Esophagus muscularis mucosa (tissue), 4 donors: ENCODE measurements at places on chromosomes 6 and 20. TPM values are rescaled to one million over a fixed set of nuclear protein-coding genes. Genes with fewer than 3 reads are reported as not detected.

GRCh38 chr6:88008831-88009231 lies 38.8 kb upstream of the SPACA1 start:
- peaks cover 4% of the 10 kb centered on the region for H3K4me1 ChIP-seq
- DNase-seq = no peak
- H3K27ac ChIP-seq = no peak overlapping the region
- no peaks in the 10 kb centered on the region for H3K36me3 ChIP-seq

DNA sequence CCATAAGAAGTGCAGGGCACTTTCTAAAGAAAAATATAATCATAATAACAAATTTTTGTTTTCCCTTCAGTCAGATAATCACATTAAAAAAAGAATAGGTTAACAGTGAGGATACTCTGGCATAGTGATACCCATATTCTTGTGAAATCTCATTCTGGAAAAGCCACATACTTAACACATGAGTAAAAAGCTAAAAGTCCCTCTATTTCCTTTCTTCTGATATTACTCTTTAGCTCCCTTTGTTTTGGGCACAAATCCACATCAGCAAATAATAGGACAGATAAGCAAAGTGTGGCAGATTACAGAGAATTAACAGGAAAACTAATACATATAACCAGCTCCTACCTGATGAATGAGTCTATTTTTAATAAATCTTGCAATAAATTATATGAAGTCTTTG lies 15.8 kb downstream of the SHPRH start:
- H3K27me3 ChIP-seq = no peaks in the 10 kb centered on the region
- H3K36me3 ChIP-seq = peaks cover 81% of the 10 kb centered on the region
- H3K27ac ChIP-seq = no peak overlapping the region
- no peaks in the 10 kb centered on the region for H3K4me1 ChIP-seq
- H3K4me3 ChIP-seq = no peak overlapping the region

DNA sequence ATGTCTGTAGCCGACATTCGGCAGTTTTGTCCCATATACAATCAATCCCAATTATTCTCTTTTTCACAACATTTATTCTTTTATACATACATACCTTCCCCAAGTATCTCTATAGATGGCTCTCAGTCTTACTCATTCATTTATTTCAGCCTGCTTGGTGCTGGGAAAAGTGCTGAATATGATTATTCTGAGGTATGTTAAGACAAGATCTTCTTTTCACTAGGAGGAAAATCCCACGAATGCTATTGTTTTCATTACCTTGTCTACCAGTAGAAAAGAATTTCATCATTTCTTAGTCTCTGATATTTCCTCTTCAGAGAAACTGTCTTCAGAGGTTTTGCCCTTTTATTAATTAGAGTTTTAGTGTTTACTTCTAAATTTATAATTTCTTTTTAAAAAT lies 13.7 kb upstream of the BPIFA3 start:
- no peaks in the 10 kb centered on the region for H3K36me3 ChIP-seq
- H3K27me3 ChIP-seq = peaks cover 42% of the 10 kb centered on the region
- no peak for DNase-seq
- no peak overlapping the region for H3K4me3 ChIP-seq
- no peaks in the 10 kb centered on the region for H3K4me1 ChIP-seq

DNA sequence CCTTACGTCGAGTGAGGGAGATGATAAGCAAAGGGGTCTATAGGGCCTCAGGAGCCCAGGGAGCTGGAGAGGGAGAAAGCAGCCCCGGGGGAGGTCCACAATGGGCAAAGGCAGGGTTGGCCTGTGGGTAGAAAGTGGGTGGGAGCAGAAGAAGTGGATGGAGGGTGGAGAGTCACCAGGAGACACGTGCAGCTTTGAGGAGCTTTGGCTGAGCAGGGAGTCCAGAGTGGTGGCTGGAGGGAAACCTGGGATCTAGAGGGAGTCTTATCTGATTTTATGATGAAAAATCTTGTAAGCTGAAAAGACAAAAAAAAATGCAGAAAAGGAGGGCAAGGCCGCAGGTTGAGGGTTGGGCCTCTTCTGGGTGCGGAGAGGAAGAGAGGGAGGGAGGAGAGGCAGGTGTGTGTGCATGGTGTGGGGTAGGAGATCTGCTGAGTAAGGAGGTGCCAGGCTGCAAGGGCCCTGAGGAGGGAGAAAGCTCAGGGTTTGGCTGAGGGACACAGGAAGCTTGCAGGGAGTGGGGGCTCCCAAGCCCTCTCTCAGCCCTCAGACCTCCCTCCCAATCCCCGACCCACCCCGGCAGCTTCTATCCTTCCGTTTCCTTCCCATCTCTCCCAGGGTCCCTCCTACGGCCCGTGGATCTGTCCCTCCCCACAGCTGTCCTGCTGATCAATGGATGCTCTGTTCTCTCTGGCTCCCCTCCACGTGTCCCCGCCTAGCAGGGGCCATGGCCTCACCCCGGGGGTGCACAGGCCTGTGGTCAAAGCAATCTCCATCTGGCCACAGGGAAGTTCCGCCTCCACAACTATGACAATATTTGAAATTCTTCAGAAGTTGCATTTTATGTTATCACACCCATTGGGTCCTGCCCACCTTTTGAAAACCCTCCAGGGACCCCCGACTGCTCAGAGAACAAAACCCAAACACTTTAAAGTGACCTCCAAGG lies 17.1 kb upstream of the BPI start:
- H3K36me3 ChIP-seq = no peaks in the 10 kb centered on the region
- no peaks in the 10 kb centered on the region for H3K27me3 ChIP-seq

DNA sequence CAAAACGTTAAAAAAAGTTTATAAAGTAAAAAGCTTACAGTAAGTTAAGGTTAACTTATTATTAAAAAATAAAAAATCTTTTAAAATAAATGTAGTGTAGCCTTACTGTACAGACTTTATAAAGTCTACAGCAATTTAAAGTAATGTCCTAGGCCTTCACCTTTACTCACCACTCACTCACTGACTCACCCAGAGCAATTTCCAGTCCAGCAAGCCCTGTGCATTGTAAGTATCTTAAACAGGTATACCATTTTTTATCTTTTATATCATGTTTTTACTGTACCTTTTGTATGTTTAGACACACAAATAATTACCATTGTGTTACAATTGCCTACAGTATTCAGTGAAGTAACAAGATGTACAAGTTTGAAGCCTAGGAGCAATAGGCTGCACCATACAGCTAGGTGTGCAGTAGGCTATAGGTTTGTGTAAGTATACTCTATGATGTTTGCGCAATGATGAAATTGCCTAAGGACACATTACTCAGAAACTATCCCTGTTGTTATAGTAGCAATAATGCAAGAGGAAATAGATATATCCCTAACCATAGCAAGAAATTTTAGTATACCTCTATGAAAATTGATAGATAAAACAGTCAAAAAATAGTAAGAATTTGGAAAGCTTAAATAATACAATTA lies 39.5 kb downstream of the FBXO5 start:
- no peak for DNase-seq
- no peaks in the 10 kb centered on the region for H3K36me3 ChIP-seq
- H3K27ac ChIP-seq = no peak overlapping the region

DNA sequence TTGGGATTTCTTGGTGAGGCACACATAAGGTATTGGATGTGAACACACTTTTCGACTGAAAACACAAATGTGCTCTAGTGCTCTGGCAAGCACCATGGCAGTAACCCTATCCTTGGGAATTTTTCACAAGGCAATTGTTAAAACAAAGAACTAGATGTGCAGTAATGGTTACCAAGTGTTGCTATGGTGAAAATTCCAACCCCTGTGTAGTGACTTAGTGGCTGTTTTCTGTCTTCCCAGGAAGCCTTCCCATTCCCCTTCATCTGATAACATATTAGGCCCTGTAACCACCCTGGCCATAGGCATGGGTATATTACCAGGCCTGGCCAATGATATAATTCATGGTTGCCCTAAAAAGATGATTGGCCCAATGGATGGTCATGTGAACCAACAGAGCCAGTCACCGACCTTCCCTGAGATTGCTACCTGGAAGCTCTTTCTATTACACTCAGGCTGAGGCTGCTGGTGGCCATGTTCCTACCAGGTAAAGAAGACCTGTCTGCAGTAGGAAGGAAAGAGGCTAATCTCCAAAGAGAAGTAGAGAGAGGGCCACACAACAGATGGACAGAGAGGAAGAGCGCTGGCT lies 4.1 kb downstream of the C20orf202 start:
- H3K36me3 ChIP-seq = no peaks in the 10 kb centered on the region
- H3K27ac ChIP-seq = no peak overlapping the region
- H3K27me3 ChIP-seq = peaks cover 30% of the 10 kb centered on the region
- H3K4me3 ChIP-seq = no peak overlapping the region
- DNase-seq = peak; percentile 55
- no peaks in the 10 kb centered on the region for H3K4me1 ChIP-seq

DNA sequence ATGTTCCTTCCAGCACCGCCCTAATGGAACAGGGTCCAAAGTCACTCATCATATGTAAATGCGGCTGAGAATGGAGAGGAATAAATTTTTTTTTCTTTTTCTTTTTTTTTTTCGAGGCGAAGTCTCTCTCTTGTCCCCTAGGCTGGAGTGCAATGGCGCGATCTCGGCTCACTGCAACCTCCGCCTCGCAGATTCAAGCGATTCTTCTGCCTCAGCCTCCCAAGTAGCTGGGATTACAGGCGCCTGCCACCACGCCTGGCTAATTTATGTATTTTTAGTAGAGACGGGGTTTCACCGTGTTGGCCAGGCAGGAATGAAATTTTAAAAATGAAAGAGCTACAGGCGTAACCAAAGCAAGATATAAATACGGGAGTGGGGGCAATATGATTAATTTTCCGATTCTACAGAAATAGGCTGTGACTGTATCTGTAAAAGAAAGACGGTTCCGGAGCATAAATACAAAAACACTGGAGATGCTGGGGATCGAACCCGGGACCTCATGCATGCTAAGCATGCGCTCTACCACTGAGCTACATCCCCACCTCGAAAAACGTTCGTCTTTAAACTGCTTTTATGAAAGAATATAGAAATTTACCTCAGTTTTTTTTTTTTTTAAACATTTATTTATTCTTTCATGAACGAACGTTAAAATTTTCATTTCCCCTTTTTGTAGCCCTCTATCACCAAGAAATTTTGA lies 132.2 kb downstream of the GPX5 start:
- H3K27me3 ChIP-seq = no peaks in the 10 kb centered on the region
- no peak for DNase-seq
- no peaks in the 10 kb centered on the region for H3K36me3 ChIP-seq
- no peak overlapping the region for H3K27ac ChIP-seq

- peaks cover 11% of the 10 kb centered on the region for H3K27me3 ChIP-seq
- DNase-seq = no peak
- no peaks in the 10 kb centered on the region for H3K36me3 ChIP-seq
- H3K27ac ChIP-seq = peak overlapping the region; percentile 72
- H3K4me1 ChIP-seq = peaks cover 28% of the 10 kb centered on the region
Observed at GRCh38 chr6:68636666-68637065, 1.6 kb downstream of the ADGRB3 start.

GRCh38 chr6:142378138-142378875 lies 76.5 kb downstream of the ADGRG6 start:
- no peak overlapping the region for H3K4me3 ChIP-seq
- peaks cover 6% of the 10 kb centered on the region for H3K4me1 ChIP-seq
- H3K27me3 ChIP-seq = no peaks in the 10 kb centered on the region

- no peaks in the 10 kb centered on the region for H3K27me3 ChIP-seq
- H3K4me3 ChIP-seq = no peak overlapping the region
- no peaks in the 10 kb centered on the region for H3K4me1 ChIP-seq
- no peak for DNase-seq
- no peak overlapping the region for H3K27ac ChIP-seq
Observed at GRCh38 chr6:158468666-158469065, 91.2 kb upstream of the TMEM181 start.

- DNase-seq = no peak
- no peaks in the 10 kb centered on the region for H3K27me3 ChIP-seq
- H3K4me1 ChIP-seq = peaks cover 50% of the 10 kb centered on the region
- H3K36me3 ChIP-seq = no peaks in the 10 kb centered on the region
Observed at GRCh38 chr6:125819535-125820326, 29.0 kb downstream of the NCOA7 start.

DNA sequence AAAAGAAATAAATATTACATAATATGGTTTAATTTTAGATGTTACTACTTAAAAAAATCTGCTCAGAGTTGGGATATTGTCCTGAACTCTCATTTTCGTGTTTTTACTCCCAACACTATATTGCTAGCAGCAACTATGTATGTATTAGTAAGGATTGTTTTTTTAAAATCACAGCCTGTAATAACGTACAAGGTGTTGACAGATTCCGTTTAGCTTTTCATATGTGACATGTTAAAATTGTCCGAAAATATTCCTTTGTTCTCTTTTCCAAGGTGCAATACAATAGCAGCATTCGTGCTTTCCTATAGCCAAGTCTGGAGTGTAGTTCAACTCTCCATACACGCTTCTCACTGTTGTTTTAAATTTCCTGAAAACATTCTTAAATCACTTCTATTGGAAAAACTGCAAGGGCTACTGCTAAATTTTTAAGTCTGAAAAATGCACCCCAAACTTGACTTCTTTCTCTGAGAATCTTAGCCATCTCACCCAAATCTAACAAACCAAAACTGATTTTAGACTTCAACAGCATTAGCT lies 59.0 kb upstream of the HFE start:
- H3K36me3 ChIP-seq = no peaks in the 10 kb centered on the region
- peaks cover 45% of the 10 kb centered on the region for H3K4me1 ChIP-seq
- DNase-seq = no peak
- H3K27ac ChIP-seq = peak overlapping the region; percentile 95

DNA sequence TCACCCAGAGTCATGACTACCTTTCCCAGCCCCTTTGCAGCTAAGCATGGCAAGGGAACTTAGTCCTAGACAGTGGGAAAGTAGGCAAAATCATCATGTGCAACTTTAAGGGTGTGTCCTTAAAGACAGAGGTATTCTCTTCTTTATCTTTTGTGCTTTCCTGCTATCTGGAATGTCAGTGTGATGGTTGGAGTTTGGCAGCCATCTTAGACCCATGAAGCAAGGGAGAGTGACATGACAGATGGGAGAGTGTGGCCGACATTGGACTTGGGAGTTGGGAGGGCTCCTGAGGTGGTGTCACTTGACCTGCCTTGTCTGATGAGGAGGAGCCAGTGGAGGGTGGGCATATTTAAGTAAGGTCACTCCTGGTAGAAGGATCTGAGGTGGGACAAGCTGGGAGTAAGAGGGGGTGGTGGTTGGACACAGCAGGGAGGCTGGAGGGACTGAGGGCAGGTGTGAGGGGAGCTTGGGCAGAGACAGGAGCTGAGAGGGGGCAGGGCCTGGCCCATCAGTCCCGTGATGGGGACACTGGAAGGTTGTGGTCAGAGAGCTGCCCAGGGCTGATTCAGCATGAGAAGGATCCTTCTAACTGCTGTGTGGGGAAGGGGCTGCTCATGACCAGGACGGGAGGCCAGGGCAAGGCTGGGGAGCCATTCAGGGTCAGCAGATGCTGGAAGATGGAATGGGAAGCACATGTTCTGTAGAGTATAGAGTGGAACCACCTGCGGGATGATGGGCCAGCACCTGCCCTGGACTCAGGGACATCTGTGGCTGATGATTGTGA lies 29.5 kb upstream of the SULF2 start:
- H3K4me3 ChIP-seq = no peak overlapping the region
- no peak for DNase-seq
- no peak overlapping the region for H3K27ac ChIP-seq
- no peaks in the 10 kb centered on the region for H3K36me3 ChIP-seq
- H3K4me1 ChIP-seq = no peaks in the 10 kb centered on the region

- no peak overlapping the region for H3K4me3 ChIP-seq
- no peaks in the 10 kb centered on the region for H3K27me3 ChIP-seq
- peaks cover 28% of the 10 kb centered on the region for H3K4me1 ChIP-seq
- no peak overlapping the region for H3K27ac ChIP-seq
- peak; percentile 72 for DNase-seq
- H3K36me3 ChIP-seq = no peaks in the 10 kb centered on the region
Observed at GRCh38 chr6:160996131-160996601, 4.6 kb downstream of the MAP3K4 start.

HDAC2 gene
- total RNA-seq = 43.5 TPM

C6orf58 gene
- total RNA-seq = not detected
